Renal pelvis (tissue), 12 donors: ENCODE measurements at places on chromosomes 16 and 17. TPM values are rescaled to one million over a fixed set of nuclear protein-coding genes. Genes with fewer than 3 reads are reported as not detected.

DNA sequence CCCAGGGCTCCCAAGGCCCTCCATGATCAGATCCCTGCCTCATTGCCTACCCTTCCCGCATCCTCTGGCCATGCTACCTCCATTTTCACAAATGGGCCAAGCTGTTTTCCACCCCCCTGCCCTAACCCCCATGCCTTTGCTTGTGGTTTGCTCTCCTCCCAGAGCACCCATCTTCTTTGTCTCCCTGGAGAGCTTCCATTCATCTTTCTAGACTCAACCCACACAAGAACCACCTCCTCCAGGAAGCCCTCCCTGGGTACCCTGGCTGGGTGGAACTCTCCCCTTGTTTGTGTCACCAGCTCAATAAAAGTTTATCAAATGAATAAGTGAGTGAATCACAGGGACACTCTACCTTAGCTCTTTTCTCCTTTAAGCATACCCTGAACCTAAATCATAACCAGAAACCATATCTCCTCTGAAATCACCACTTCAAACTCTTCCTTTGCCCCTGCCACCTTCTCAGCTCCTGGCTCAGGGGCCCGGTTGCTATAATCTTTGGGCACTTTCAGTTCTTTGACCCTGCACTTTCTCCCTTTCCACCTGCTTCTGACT lies 2.9 kb upstream of the SCN4A start:
- no peak for DNase-seq

DNA sequence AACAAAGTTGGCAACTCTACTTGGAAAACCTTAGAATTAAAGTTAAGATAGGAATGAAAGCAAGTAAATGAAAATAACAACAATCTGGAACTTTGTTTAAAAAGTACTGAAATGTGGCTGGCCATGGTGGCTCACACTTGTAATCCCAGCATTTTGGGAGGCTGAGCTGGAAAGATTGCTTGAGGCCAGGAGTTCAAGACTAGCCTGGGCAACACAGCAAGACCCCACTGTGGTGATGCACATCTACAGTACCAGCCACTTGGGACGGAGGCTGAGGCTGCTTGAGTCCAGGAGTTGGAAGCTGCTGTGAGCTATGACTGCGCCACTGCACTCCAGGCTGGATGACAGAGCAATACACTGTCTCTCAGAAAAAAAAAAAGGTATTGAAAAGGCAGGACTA lies 51.7 kb downstream of the SYNRG start:
- no peak for DNase-seq

GRCh38 chr17:18331879-18332278 lies 16.8 kb downstream of the SMCR8 start:
- DNase-seq = no peak

PRM1 gene
- not detected for polyA plus RNA-seq

RAB40C gene
- 33.9 TPM for polyA plus RNA-seq

DNA sequence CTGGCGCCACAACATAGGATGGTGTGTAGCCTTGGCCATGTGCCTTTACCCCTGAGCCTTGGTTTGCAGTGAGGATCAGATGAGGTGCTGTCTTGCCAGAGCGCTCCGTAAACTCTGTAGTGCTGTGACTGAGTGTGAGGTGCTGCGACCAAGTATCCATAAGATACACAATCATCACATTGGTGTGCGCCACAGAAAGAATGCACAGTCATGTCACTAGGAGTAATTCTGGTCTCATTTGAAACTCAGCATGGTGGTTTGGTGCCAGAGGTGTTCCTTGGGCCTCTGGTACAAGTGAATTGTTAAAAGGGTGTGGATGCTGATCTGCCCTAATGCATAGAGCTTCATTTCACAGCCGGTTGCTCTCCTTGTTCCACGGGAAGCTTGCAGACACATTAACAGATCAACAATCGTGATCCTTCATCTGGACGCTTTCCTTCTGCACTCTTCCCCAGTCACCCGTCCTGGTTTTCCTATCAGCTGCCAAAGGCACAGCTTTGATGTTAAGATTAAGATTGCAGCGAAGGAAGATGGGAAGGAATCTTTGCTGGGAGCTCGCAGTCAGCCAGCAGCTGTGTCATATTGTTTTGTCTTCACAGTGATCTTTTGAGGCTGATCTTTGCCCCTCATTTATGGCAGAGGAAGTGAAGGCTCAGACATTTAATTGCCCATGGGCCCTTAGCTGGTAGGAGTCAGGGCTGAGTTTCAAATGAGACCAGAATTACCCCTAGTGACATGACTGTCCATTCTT lies 79.1 kb downstream of the KSR1 start:
- peak; percentile 42 for DNase-seq

GRCh38 chr17:64152428-64153125 lies 22.6 kb upstream of the ERN1 start:
- no peak for DNase-seq

DNA sequence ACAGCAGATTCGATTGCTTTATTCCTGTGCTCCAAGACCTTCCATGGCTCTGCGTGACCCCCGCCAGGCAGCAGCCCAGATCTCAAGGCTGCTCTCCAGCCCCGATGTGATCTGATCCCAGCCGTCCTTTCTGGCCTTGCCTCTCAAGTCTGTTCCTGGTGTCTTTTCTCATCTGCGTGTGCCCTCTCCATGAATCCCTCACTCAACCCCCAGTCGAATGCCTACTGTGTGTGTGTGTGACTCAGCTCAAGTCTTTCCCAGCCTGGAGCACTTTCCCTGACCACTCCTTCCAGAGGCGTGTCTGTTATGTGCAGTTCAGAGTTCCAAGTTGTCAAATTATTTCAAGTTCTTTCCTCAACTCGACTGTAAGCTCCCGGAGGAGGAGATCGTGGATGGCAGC lies 64.0 kb downstream of the MRM1 start:
- no peak for DNase-seq

FOXF1 gene
- not detected for polyA plus RNA-seq

- peak; percentile 69 for DNase-seq
Observed at GRCh38 chr17:68777243-68777855, 176.2 kb upstream of the FAM20A start.

PROCA1 gene
- polyA plus RNA-seq = 4.3 TPM

KAT8 gene
- 75.9 TPM for polyA plus RNA-seq

GRCh38 chr16:84574191-84574590 lies 43.7 kb downstream of the COTL1 start:
- no peak for DNase-seq

DNA sequence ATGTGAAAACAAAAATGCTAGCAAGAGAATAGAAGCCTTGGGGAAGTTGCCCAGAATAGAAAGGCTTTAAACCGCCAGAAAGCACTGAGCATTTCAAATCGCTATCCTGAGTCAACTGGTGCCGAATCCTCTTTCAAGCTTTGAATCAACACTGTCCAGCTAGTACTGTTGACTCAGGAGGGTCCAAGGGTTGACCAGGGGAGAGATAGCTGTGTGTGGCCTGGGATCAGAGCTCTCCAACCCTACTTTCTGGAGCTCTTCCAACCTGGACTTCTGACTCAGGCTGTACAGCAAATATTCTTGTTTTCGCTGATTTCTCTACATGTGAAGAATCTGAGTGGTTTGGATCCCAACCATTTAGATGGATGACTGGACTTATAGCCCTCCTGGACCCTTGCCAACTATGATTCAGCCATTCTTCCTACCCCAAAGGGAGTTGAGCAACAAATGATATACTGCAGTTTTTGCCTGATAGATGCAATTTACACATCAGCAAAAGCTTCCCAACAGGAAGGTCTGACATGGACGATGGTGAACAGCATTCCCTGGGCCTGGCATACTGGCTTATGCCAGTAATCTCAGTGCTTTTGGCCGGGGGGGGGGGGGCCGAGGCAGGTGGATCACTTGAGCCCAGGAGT lies 154.0 kb upstream of the SDK2 start:
- DNase-seq = no peak

RNF40 gene
- 120 TPM for polyA plus RNA-seq

DNA sequence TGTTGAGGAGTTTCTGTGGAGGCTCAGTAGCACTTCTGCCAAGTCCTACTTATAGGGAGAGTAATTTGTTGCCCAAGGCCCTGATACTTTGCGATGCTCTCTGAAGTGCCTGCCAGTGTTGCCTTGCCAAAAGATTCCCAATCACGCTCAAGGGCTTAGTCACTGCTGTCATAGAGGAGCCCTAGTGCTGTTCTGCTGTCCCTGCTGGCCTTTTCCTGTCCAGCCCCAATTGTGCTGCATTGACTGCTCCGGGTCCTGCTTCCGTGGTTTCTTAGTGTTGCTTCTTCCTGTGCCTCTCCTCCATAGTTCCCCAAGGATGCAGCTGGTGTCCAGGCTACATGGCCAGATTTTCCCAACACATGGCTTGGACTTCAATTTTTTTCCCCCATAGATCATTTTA lies 13.9 kb downstream of the NUP93 start:
- no peak for DNase-seq

DPEP3 gene
- not detected for polyA plus RNA-seq

NRN1L gene
- polyA plus RNA-seq = 0.98 TPM

DNA sequence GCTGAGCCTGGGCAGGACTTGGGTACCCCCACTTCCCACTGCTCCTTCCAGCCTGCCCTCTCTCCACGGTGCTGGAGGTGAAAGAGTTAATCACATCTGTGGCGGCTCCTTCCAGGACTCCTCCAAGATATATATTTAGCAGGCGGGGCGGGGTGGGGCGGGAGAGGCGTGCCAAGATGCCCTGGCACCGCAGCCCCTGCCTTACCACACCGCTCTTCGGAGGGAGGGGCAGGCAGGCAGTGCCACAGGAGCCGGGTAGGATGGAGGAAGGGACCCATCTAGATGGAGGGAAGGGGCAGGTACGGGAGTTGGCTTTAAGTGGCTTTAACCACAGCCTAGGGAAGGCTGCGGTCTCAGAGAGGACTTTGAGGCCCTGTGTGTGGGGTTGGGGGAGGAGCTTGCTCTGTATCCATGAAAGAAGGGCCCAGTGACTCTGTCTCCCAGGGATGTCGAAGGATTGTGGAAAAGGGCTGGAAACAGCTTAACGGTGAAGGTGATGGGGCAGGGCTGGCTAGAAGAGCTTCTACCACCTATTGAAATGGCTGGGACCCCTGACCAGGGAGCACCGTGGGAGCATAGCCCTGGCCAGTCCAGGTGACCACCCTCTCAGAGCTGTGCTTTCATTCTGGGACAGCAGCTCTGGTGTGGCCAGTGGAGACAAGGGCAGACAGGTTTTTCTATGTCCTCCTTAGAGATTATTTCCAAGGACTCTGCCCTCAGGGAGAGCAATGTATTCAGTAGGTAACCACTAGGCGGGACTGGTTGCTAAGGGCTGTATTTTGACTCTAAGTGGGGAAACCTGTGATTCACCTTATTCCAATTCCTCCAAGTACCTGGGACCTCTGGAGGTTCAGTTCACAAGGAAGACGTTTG lies 13.0 kb downstream of the GPR142 start:
- DNase-seq = no peak

DNA sequence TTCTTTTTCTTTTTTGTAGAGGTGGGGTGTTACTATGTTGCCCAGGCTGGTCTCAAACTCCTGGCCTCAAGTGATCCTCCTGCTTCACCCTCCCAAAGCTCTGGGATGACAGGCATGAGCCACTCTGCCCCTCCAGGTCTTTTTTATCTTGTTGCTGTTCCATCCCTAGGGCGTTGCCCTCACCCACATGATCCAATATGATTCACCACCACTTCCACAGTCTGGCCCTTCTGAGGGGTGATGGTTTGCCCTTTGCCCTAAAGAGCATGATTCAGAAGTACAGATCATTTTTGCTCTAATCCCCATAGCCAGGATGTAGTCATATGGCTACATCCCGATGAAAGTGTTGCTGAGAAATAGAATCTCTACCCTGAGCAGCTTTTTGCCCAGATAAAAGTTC lies 18.8 kb downstream of the STX4 start:
- no peak for DNase-seq

GPR179 gene
- polyA plus RNA-seq = 0.16 TPM

GRCh38 chr16:20952139-20952920 lies 51.8 kb downstream of the LYRM1 start:
- no peak for DNase-seq

- DNase-seq = no peak
Observed at GRCh38 chr17:82930043-82930923, 90.5 kb upstream of the ZNF750 start.

DNA sequence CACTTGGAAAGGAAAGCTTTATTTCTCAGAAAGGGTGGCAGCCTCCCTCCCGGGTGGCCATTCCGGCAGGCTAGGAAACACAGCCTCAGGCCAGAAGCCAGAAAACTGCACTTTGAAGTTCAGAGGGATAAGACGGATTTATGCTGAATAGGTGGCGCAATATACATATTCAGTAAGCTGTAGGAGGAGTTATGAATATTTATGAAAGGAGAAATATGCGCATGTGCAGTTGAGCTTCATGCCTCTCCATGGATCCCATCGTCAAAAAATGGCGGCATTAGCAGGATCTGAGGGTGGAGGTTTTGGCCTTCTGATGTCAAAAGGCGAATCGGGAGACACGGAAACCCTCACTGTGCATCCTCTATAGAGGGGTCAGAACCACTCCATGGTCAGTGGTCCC lies 82.3 kb downstream of the KATNIP start:
- DNase-seq = no peak

- DNase-seq = no peak
Observed at GRCh38 chr17:66438101-66438500, 135.7 kb downstream of the PRKCA start.

DNA sequence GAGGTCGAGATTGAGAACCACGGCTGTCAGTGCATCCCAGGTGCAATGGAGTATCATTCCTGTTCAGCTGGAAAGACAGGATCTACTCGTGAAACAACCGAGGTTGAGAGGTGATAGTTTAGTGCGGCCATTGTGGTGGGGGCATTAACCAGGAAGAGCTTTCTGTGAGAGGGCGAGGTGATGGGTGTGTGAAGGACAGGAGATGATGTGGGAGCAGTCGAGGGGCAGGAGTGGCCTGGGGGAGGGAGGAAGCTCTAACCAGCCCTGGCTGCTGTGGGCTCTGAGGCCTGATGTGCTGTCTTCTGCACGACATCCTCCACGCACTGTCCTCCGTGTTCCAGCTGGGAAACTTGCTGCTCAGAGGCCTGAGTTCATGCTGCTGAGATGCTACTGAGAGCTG lies 22.0 kb downstream of the GOSR2 start:
- DNase-seq = no peak

GRCh38 chr17:57920916-57921703 lies 34.1 kb downstream of the CUEDC1 start:
- no peak for DNase-seq

- DNase-seq = no peak
Observed at GRCh38 chr16:73840728-73841127, 455.9 kb upstream of the PSMD7 start.

- peak; percentile 21 for DNase-seq
Observed at GRCh38 chr16:61814726-61815347, 221.4 kb downstream of the CDH8 start.

DNA sequence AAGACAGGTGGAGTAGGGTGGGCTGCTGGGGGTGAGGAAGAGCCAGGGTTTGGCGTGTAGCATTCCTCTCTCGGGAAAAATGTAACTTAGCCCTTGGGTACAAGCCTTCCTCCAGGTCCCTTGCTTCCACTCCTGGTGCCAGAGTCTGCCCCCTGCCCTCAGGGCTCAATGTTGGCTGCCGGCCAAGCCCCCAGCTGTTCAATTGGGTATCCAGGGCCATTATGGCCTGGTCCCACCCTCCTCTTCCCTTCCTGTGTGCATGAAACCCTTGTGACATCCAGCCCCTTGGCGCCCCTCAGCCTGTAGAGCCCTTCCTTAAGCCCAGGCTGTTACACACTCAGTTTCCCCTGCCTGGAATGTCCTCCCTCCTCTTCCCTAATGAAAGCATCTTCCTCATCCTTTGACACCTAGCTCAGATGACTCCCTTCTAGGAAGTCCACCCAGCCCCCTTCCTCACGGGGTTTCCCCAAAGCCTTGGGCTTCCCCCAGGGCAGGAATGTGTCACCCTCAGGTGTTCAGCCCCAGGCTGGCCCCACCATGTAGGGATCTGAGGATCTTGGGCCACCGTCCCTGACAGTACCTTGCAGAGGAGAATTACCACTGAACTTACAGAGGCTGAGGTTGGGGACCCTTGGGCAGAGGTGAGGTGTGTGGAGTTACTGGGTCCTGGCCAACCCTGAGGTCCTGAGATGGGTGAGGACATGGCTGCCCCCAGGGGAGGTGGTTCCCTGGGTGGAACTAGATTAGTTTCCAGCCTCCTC lies 30.0 kb downstream of the B9D1 start:
- no peak for DNase-seq
